ENCODE measurements at places on chromosomes 4 and X. TPM values are rescaled to one million over a fixed set of nuclear protein-coding genes. Genes with fewer than 3 reads are reported as not detected.

DNA sequence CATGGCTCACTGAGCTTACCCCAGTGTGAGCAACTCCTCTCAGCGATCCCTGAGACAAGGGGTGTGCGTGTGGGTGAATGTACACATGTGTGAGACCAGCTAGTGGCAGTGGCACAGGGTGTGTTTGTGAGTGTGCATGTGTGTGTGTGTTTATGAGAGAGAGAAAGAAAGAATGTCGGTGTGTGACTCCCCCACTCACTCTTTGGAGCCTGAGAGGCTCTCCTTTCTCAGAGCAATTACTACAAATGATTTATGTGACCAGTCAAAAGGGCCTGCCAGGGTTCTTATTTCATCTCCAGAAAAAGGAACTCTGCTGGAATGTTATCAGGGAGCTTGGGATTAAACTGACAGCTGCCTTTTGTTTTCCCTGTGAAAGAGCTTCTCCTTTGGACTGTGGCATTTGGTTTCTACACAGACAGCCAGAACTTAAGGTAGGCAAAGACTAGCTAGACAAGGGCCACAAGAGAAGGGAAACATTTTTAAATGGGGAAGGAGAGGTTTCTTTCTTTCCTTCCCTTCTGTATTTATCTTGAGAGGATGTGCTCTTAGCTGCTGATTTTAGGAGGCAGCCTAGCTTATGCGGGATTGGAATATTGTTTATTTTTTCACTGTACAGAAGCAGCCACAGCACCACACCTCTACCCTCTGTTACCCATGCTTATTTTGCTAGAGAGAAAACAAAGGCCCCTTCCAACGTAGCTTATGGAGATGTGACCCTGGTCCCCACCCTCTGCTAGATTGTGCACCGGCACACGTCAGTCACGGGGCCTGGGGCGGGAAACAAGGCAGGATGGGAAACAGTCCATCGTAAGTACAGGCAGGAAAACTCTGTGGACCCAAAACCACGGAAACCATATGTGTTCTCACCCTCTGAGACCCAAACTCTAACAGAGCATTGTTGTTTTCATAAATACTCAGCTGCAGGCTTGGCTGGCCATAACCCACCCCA lies 143.5 kb downstream of the MGST2 start:
- no peak for DNase-seq

DNA sequence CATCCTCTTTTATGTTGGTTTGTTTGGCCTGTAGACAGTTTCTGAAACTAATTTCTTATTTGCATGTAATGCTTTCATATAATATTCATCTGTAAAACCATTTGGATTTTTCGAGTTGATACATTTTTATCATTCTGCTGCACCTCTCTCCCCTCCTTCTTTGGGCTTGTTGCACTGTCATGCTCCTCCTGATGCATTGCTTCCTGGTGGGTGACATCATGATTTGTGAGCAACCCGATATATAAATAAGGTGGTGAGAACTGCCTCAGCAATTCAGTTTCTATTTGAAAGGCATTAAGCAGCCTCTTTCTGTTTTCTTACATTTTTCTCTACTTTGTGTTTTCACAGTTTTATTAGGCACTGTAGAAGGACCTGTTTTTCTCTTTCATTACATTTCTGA lies 515.7 kb downstream of the RPA4 start:
- DNase-seq, result peak; percentile 39

GRCh38 chrX:28599957-28600356 lies 12.7 kb downstream of the IL1RAPL1 start:
- DNase-seq, result no peak

GRCh38 chrX:47176101-47176740 lies 17.4 kb upstream of the UBA1 start:
- no peak for DNase-seq

TMEM47 gene
- polyA plus RNA-seq, result 62.1 TPM
